ENCODE measurements at places on chromosomes 1 and 21.

GRCh38 chr1:225415307-225415706 lies 12.5 kb downstream of the LBR start:
- no peak for DNase-seq

GRCh38 chr1:57796616-57797015 lies 372.8 kb upstream of the DAB1 start:
- DNase-seq: no peak

DNA sequence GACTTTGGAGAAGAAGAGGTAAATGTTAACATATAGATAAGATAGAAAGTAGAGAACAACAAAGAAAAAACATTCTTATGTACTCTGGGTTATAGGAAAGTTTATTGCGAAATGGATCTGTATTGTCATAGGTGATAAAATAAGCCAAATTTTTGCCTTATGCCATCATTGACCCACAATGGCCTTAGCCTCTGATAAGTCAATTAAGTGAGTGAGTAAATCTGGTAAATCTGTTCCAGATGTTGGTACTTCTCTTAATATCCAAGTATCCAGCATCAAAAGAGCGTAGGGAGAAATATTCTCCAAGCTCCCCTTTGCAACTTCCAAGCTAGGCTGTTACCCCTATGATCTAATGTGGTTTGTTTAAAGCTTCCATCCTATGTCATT lies 38.3 kb upstream of the CLCA4 start:
- DNase-seq: no peak

GRCh38 chr21:41091616-41092015 lies 76.3 kb upstream of the BACE2 start:
- DNase-seq: no peak

All from activated gamma-delta T cell treated with anti-CD3 and anti-CD28 coated beads, Interleukin-2, amount 50 U/mL, for 16 hours (primary cell).